Activated T-helper 2 cell treated with anti-CD3 and anti-CD28 coated beads, Interferon-gamma antibody, Interleukin-2, Interleukin-4, amounts not matched to agents 10 μg/mL and 5 μg/mL and 100 μg/mL, durations not matched to agents 14 hours and 24 hours and 36 hours (primary cell): ENCODE measurements at places on chromosomes 13 and 19.
A peak's percentile ranks its signal among the peaks of the same experiment; 100 is the strongest.

DNA sequence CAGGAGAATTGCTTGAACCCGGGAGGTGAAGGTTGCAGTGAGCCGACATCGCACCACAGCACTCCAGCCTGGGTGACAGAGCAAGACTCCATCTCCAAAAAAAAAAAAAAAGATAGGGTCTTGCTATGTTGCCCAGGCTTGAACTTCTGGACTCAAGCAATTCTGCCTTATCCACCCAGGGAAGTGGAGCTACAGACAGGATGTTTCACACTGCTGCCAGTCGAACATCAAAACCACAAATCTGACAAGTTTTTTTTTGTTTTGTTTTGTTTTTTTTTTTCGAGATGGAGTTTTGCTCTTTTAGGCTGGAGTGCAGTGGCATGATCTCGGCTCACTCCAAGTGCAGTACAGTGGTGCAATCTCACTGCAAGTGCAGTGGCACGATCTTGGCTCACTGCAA is 10.8 kb downstream of the XPO4 start:
- DNase-seq = no peak

- DNase-seq = no peak
Measured at GRCh38 chr13:45994752-45995151, 57.8 kb downstream of the ZC3H13 start.

- DNase-seq = peak; percentile 70
Measured at GRCh38 chr19:7925171-7925851, 624 bp downstream of the CTXN1 start.

- no peak for DNase-seq
Measured at GRCh38 chr13:32150794-32151193, 119.2 kb downstream of the FRY start.

DNA sequence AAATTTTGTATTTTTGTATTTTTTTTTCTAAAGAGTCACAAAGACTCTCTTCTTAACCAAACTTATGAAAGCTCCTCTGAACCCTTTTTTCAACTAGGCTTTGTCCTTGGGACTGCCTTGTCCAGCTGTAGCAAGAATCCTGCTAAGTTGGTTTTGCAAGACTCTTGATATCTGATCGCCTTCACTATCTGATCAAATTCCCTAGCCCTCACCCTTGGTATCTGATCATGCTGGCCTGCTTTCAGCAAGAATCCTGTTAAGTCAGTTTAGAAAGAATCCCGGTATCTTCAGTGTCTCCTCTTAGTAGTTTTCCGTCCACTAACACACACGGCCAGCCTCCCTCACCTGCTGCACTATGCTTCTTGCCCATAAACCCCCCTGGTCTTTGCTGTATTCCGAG is 1.9 kb upstream of the SIGLEC5 start:
- no peak for DNase-seq

DNA sequence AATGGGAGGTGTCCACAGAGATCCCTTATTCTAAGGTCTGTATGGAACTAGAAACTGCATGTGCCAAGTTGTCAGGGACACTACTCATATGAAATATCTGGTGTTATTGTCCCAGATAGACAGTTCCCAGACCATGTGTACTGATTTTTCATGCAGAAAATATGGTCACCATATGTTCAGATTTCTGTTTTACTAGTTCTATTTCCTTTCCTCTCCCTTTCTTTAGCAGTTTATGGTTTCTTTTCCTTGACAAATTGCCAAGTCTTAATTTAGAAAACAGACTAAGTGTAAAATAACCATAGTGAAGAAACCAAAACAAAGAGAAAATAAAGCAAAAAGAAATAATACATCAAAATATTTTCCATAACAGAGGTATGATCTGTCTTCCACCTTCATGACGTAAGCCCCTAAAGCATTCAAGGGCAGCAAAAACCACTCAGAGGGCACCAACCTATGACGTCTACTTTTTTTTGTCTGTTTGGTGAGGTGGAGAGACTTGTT is 248.5 kb downstream of the KCTD12 start:
- DNase-seq = no peak
